AG20443 (cell line): ENCODE measurements at places on chromosomes 4 and X.

- DNase-seq, result no peak
These were observed 4.9 kb downstream of the SPRY1 start for GRCh38 chr4:123401271-123402120.

GRCh38 chr4:7196736-7197135 is 4.4 kb downstream of the SORCS2 start:
- DNase-seq, result no peak

DNA sequence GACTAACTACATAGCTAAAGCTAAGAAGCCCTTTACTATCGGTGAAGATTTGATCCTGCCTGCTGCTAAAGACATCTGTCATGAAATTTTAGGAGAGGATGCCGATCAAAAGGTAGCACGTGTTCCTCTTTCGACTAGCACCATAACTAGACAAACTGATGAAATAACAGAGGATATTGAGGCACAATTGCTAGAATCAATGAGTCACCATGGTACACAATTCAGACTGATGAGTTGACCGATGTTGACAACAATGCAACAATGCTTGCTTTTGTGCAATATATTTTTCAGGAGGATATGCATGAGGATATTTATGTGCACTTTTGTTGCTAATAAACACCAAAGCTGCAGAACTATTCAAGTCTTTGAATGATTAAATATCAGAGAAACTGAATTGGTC is 24.3 kb downstream of the TBCK start:
- no peak for DNase-seq

- DNase-seq, result peak; percentile 62
These were observed 769 bp downstream of the TCEAL1 start for GRCh38 chrX:103629318-103630170.

DNA sequence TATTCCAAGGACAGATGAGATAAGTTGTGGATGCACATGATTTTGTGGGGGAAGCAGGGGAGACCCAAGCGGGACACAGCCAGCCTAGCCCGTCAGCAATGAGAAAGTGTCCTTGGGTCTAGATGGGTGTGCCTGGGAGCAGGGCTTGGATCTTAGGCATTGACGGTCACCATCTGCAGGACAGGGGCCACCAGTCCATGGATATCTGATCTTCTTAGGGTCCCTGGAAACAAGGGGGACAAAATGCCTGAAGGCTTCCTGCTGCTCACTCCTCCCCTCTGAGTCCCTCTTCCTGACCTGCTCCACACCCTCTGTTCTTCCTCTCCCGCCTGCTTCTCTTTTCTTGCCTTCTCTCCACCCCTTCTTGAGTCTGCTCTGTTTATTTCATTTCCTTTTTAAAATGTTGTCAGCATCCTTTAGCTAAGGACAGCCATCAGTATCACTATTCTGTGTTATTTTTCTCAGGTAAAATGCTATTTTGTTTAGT is 298.4 kb downstream of the RAPGEF2 start:
- peak; percentile 12 for DNase-seq

DNA sequence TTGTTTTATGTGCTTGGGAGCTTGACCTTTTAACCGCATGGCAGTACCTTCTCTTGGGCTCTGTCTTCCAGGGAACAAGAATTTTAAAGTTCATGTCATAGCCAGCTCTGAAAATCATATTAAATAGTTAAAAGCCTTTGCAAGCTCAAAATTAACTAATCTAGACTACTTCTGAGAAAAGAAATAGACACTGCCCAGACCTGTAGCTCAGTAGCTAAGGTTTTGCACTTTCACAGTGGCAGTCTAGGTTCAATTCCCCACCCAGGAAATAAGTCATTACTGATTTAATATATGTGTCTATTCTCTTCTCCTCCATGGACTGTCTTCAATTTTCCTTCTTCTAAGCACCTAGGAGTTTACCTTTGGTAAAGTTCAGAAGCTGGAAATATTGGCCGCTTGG is 27.4 kb downstream of the HSD17B11 start:
- DNase-seq, result no peak

GRCh38 chr4:140754918-140755773 is 1.0 kb downstream of the TBC1D9 start:
- no peak for DNase-seq

DNA sequence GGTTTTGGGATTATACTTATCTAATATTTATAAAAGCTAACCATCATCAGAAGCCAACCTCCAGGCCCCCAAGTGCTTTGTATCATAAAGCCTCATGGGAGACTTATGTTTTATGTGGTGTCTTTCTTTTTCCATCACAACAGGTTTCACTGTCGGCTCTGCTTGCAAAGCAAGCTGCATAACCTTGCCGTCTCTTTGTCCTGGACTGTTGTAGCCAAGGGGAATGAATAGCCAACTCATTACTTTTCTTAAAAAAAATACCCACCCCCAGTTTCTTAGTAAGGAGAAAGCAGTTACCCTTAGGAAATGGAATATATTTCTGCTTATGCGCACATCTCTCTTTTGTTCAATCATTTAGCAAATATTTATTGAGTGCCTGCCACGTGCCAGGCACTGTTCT is 40.7 kb downstream of the FAM184B start:
- no peak for DNase-seq

DNA sequence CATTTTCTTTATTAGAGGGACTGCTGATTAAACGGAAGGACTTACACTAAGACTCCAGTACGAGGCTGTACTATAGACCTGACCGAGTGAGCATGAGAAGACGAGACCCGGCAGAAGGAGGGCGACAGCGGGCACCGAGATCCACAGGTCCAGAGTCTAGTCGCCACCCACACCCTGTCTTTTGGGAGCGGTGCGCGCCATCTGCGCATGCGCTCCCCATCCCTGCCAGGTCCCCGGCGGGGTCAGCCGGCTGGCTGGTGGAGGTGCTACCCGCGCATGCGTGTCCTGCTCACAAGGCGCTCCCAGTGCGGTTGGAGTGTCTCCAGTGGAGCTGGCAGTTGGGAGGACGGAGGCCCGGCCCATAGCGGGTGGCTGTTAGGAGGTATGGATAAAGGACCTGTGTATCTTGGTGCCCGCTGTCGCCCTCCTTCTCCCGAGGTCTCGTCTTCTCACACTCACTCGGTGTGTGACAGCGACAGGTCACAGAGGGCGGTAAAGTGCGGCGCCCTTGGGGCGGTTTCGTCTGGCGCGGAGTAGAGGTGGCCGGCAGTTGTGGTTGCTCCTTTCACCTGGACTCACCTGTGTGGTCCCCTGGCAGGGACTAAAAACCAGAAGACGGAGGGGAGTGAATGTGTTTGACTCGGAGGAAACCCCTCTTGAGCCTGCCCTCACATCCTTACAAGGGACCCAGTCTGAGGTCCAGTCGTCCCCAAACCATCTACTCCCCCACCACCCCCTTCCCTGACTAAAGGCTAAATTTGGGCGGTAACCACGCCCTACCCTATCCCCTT is 7.6 kb upstream of the HSD17B10 start:
- peak; percentile 92 for DNase-seq

GRCh38 chr4:78652282-78652876 is 100.8 kb downstream of the ANXA3 start:
- DNase-seq, result no peak

DNA sequence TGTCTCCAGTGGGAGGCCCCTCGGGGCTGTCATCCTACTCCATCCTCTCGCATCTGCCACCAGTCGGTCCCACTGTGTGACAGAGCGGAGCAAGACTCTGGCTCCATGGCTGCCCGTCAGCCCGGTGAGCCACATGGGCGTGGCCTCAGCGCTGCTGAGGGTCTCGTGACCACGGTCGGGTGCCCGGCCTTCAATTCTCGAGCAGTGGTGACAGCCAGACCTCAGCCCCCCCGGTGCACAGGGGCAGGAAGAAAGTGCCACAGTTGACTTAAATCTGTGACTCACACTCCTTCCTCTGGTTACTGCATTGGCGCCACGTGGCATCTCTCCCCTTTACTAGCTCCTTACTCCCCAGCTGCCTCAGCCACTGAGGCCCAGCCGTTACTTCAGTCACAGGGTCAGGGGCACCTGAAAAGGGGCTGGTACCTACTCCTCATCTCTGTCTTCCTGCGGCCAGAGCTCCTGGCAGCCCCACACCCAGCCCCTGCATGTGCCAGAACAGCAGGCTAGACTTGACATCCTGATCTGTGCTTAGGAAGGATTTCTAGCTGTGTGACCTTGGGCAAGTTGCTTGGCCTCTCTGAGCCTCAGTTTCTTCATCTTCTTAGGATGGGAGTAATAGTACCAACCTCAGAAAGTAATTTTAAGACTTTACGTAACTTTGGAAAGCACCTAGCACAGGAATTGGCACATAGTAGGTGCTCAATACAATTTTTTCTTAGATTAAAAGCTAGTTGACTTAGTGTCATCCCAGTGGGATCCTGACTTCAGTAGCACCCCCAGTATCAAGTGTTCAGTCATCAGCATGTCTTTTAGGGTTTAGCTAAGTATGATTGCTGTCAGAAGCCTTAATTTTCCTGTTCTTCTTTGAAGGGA is 66.1 kb downstream of the TNIP2 start:
- DNase-seq, result no peak

GRCh38 chrX:641671-642435 is 11.3 kb downstream of the SHOX start:
- no peak for DNase-seq

- no peak for DNase-seq
These were observed 441 bp upstream of the ARHGAP4 start for GRCh38 chrX:153926552-153926857.

- DNase-seq, result no peak
These were observed 9.2 kb upstream of the GPC3 start for GRCh38 chrX:133994576-133994975.

GRCh38 chr4:161949946-161950725 is 213.7 kb downstream of the FSTL5 start:
- no peak for DNase-seq

DNA sequence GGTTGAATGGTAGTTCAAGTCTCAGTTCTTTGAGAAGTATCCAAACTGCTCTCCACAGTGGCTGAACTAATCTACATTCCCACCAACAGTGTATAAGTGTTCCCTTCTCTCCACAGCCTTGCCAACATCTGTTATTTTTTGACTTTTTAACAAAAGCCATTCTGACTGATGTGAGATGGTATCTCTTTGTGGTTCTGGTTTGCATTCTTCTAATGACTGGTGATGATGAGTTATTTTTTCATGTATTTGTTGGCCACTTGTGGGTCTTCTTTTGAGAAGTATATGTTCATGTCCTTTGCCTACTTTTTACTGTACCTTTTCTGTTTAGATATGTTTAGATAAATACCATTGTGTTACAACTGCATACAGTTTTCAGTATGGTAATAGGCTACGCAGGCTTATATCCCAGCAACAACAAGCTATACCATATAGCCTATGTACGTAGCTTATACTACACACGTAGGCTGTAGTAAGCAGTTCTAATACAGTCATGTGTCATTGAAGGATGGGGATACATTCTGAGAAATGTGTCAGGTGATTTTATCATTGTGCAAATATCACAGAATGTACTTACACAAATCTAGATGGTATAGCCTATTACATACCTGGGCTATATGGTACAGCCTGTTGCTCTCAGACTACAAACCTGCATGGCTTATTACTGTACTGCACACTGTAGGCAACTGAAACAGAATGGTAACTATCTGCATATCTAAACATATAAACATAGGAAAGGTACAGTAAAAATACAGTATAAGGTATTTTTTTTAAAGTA is 28.1 kb downstream of the KLHL8 start:
- DNase-seq, result no peak

DNA sequence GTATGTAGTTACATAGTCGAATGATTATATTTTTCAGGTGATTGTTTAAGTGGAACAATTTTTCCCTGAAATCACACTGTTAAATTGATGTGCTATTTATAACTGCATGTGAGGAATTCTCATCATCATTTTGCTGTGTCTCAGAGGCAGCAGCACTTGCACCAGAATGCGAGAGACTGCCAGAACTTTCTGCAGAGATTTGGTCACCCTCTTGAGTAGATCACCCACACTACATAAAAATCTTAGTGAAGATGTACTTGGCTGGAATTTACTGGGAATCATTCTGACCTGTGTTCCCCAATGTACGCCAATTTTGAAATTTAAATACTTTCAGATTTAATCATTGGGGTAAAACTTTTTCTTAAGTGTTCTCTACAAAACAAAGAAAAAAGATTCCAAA is 5.4 kb downstream of the UGT2B4 start:
- DNase-seq, result no peak

DNA sequence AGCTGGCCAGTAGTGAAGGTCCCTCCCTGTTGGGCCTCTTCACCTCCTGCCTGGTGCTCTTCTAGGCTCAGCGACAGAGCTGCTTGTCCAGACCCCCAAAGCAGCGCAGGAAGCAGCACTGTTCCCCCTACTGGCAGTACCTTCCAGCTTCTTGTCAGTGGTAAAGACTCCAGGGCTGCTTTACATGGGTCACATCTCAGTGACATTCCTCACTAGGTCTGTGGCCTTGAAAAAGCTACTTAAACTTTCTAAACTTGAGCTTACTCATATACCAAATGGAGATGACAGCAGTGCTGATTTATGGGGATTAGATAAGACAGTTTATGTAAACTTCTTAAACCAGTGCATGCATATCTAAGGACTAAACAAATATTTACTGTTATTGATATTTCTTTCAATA is 117.3 kb downstream of the FAT4 start:
- DNase-seq, result no peak

- peak; percentile 35 for DNase-seq
These were observed 10.3 kb upstream of the TRMT2B start for GRCh38 chrX:101062176-101062575.

DNA sequence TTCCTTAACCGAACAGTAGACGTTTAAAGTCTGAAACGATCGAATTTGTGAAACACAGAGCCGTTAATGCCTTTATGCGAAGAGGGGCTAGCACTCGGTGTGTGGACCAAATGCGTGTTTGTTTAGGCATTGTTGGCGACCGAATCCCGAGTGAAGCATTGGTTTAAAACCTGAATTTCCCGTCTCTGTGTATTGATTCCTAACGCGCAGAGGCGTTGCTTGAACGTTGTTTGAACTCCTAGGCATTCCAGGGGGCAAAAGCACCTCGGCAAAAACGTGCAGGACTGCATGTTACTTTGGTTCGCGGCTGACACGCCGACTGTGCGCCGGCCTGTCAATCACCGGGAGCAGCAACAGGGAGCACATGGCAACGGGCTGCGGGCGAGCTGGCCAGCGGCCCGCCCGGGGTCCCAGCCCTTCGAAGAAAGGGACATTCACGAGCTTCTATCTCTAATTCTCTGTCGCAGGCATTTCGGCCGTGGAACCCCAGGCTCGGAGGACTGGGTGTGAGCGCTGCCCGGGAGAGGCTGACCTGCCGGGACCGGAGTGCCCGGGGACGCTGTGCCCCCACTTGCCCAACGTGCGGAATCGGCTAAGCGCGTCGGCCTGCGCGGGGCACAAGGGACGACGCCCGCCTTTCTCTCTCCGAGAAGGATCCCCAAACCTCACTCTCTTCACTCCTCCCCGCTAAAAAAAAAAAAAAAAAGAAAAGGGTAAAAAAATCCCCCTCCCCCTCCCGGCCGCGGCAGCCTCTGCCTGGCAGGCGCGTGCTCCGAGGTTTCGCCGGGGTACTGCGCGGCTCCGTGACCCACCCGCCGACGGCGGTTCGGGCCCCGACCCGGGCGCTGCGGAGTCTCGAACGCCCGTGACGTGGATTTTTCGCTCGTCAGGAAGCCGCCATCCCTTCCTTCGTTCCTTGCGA is 810 bp downstream of the SPRY1 start:
- peak; percentile 28 for DNase-seq

DNA sequence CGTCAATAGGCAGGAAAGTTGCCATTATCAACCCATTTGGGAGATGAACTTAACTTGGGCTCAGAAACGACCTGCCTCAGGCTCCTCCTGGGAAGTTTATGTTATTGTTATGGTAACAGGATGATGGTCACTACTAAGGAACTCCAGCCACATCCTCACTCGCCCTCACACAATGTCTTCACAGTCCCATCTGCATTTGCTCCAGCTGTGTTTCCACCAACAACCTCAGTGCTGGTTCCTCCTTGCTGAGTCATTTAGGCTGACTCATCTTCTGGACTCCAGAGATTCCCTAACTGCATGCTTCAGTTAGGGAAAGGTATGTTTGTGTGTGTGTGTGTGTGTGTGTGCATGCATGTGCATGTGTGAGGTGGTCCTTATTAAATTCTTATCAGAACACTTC is 293.4 kb upstream of the BOD1L1 start:
- DNase-seq, result peak; percentile 91
